Esophagus muscularis mucosa (tissue), 4 donors: ENCODE measurements at places on chromosomes 7 and 10. TPM values are rescaled to one million over a fixed set of nuclear protein-coding genes. Genes with fewer than 3 reads are reported as not detected.

GRCh38 chr10:80530251-80530650, 7.5 kb upstream of the SH2D4B start:
- no peak for DNase-seq

Gene EBLN1
- total RNA-seq: not detected

Gene MEOX2
- 3.6 TPM for total RNA-seq

DNA sequence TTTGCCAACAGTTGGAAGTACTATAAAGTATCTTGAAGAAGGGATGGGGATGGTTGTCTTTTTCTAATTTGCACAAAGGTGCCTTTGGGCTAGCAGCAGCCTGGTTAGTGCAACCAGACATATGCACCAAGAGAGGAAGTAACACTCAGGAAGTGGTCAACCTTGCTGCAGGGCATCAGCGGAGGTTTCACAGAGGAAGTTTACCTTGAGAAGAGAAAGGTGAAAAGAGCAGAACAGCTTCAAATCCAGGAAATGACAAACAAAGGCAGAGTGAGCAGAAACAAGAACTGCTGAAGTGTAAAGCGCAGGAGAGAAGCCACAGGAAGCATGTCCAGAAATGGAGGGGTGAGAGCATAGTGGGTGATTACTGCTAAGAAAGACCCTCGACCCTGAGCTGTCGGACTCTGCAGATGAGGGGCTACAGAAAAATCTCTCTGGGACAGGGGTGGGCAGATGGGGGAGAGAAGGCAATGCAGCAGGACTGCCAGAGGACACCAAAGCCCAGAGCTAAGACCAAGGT, 66.9 kb downstream of the STK17A start:
- DNase-seq: no peak

Gene ZNF679
- not detected for total RNA-seq

- no peak for DNase-seq
These were observed 103.2 kb downstream of the CNNM2 start for GRCh38 chr10:103021150-103021899.

- DNase-seq: no peak
These were observed 7.6 kb downstream of the STARD3NL start for GRCh38 chr7:38185395-38186307.
